CD4-positive, alpha-beta memory T cell (primary cell): ENCODE measurements at places on chromosomes 16 and 17.

DNA sequence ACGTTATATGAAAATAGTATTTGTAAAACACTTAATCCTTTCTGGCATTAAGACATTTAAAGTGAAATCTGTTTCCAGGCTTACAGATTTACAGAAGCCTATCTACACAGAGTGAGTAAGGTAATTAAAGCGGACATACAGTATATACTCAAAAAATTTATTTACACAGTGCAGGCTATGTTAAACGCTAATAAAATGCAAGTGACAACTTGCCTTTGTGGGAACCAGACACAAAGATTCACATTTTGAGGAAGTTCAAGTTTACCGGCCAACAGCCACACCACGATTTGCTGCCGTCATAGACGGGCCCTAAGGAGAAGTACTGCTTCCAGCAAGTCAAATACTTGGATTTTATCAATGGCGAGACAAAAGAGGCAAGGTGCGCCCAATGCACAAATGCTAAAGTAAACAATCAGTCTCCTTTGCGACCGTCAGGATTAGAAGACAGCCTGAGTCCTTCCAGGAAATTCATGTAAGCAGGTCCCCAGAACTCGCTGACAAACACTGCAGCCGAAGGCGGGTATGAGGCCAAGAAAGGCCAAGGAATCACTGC lies 801 bp downstream of the VPS35 start:
- peak overlapping the region; percentile 92 for H3K27ac ChIP-seq
- no peak for DNase-seq
- H3K27me3 ChIP-seq = no peaks in the 10 kb centered on the region
- no peaks in the 10 kb centered on the region for H3K36me3 ChIP-seq
- H3K4me3 ChIP-seq = peak overlapping the region; percentile 92

GRCh38 chr17:372157-373152 lies 19.8 kb upstream of the RPH3AL start:
- H3K4me3 ChIP-seq = no peak overlapping the region
- no peak overlapping the region for H3K27ac ChIP-seq
- DNase-seq = no peak
- no peaks in the 10 kb centered on the region for H3K27me3 ChIP-seq

- no peaks in the 10 kb centered on the region for H3K36me3 ChIP-seq
- H3K4me3 ChIP-seq = no peak overlapping the region
- DNase-seq = no peak
- H3K27ac ChIP-seq = no peak overlapping the region
- no peaks in the 10 kb centered on the region for H3K27me3 ChIP-seq
Observed at GRCh38 chr17:57966875-57967274, 11.7 kb upstream of the CUEDC1 start.

DNA sequence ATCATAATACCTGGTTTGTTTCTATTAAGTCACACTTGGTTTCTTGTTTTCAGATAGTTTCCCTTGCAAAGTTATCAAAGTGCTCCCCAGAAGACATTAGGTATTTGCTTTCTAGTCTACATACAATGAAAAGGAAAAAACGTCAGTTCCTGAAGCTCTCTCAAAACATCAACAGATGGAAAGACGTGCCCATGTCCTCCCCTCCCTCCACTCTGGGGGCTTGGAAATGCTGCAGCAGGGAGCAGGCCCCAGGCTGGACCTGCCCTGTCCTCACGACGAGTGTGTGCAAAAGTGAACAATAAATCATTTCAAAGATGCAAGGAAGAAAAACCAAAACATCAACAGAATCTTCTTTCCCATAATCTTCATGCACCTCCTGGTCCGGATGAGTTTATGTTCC lies 118.5 kb downstream of the USP22 start:
- H3K27ac ChIP-seq = no peak overlapping the region
- H3K4me3 ChIP-seq = no peak overlapping the region
- no peaks in the 10 kb centered on the region for H3K27me3 ChIP-seq
- no peaks in the 10 kb centered on the region for H3K4me1 ChIP-seq
- DNase-seq = no peak

DNA sequence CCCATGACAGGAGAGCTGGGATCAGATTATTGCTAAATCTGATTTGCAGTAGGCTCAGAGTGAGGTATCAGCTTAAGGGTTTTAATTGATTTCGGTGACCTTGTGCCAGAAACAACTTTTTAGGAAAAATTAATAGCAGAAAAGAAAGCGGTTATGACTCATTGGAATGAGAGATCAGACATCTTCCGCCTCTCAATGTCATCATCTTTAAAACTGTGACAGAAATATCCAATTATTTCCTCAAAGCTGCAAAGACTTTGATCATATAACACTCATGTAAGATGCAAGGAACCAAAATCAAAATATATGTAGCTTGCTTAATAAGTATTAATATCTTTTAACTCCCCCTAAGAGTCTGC lies 190.1 kb upstream of the FOXF1 start:
- no peaks in the 10 kb centered on the region for H3K4me1 ChIP-seq
- no peak for DNase-seq
- H3K27ac ChIP-seq = no peak overlapping the region
- H3K27me3 ChIP-seq = no peaks in the 10 kb centered on the region
- H3K36me3 ChIP-seq = no peaks in the 10 kb centered on the region
- H3K4me3 ChIP-seq = no peak overlapping the region

GRCh38 chr17:37026531-37026869 lies 77.7 kb downstream of the AATF start:
- peaks cover 8% of the 10 kb centered on the region for H3K4me1 ChIP-seq
- no peak overlapping the region for H3K4me3 ChIP-seq
- no peak overlapping the region for H3K27ac ChIP-seq
- peaks cover 15% of the 10 kb centered on the region for H3K36me3 ChIP-seq
- no peaks in the 10 kb centered on the region for H3K27me3 ChIP-seq
- DNase-seq = no peak

GRCh38 chr17:2689411-2690164 lies 22.0 kb downstream of the CLUH start:
- H3K27me3 ChIP-seq = no peaks in the 10 kb centered on the region
- no peak overlapping the region for H3K4me3 ChIP-seq
- H3K27ac ChIP-seq = no peak overlapping the region

- H3K27me3 ChIP-seq = no peaks in the 10 kb centered on the region
- H3K4me3 ChIP-seq = no peak overlapping the region
- DNase-seq = no peak
- H3K36me3 ChIP-seq = no peaks in the 10 kb centered on the region
- H3K27ac ChIP-seq = no peak overlapping the region
Observed at GRCh38 chr16:35747658-35748455, 2288.4 kb downstream of the TP53TG3F start.

DNA sequence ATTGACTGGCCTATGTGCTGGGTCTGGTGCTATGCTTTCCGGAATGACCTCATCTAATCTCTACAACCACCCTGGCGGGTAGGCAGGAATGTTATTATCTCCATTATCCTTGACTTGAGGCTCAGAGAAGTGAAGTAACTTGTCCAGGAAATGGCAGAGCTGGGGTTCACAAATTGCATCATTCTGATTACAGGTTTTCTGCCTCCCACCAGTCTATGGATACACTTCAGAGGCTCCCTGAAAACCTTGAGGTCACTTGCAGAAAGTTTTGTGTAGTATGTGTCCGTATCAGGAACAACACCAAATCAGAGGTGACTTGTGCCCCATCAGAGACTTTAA lies 19.1 kb downstream of the NOD2 start:
- no peak for DNase-seq
- H3K36me3 ChIP-seq = peaks cover 12% of the 10 kb centered on the region
- H3K4me3 ChIP-seq = no peak overlapping the region

DNA sequence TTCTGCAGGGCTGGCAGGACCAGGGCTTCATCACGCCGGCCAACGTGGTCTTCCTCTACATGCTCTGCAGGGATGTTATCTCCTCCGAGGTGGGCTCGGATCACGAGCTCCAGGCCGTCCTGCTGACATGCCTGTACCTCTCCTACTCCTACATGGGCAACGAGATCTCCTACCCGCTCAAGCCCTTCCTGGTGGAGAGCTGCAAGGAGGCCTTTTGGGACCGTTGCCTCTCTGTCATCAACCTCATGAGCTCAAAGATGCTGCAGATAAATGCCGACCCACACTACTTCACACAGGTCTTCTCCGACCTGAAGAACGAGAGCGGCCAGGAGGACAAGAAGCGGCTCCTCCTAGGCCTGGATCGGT lies 1.4 kb downstream of the CDK5R1 start:
- peak overlapping the region; percentile 70 for H3K4me3 ChIP-seq
- H3K36me3 ChIP-seq = no peaks in the 10 kb centered on the region

GRCh38 chr17:59149841-59150511 lies 5.0 kb downstream of the SKA2 start:
- H3K4me3 ChIP-seq = no peak overlapping the region
- no peak overlapping the region for H3K27ac ChIP-seq
- DNase-seq = no peak
- peaks cover 58% of the 10 kb centered on the region for H3K4me1 ChIP-seq
- H3K27me3 ChIP-seq = no peaks in the 10 kb centered on the region

DNA sequence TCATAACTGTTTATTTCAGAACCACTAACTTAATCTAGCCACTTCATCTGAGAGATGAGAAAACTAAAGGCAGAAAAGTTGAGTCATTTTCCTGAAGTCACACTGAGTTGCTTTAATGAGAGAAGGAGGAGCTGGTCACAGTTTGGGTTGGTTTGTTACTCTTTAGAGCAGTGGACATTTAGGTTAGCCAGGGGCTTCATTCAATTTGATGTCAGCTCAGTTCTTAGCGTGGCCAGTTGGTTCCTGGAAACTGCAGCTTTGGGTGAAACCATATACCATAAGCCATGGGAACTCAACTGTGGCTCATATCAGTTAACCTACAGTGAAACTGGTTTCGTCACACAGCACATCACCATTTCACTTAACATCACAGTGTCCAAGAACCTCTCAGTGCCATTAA lies 59.2 kb upstream of the ADORA2B start:
- no peak overlapping the region for H3K4me3 ChIP-seq
- no peak overlapping the region for H3K27ac ChIP-seq
- DNase-seq = no peak
- H3K4me1 ChIP-seq = peaks cover 4% of the 10 kb centered on the region
- H3K27me3 ChIP-seq = no peaks in the 10 kb centered on the region

DNA sequence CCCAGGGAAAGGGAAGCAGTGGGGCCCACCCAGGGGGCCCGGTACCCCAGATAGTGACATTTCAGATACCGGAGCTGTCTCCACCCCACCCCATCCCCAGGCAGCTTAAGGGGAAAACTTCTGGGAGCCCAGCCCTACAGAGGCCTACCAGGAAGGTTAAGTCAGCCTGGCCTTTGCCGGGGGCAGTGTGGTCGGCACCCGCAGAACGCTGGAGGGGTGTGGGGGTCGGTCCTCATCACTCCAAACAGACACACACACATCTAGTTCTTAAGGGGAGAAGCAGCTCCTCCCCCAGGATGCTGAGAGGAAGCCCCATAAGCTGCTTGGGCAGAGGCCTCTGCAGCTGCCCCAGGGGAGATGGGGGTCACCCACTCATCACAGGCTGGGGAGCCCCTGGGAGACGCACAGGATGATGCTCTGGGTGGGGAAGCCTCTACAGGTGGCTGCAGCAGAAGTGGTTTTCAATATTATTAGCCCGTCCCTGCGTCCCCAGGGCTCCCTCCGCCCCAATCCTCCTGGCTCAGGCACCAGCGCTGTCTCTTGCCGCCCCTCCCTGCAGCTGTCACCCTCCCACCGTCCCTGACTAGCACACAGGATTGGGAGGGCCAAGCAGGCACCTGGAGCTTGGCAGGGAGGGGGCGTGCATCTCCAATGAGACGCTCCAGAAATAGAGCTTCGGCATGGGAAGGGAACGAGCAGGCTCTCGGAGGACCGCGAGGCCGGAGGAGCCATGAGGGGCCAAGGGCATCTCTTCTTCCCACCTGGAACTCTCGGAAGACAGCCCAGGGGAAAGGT lies 1.4 kb upstream of the ABR start:
- H3K27ac ChIP-seq = no peak overlapping the region
- H3K4me3 ChIP-seq = no peak overlapping the region
- no peaks in the 10 kb centered on the region for H3K36me3 ChIP-seq
- peaks cover 10% of the 10 kb centered on the region for H3K4me1 ChIP-seq
- no peaks in the 10 kb centered on the region for H3K27me3 ChIP-seq
- no peak for DNase-seq

GRCh38 chr17:54891176-54891821 lies 9.4 kb upstream of the TOM1L1 start:
- H3K27ac ChIP-seq = no peak overlapping the region
- no peaks in the 10 kb centered on the region for H3K36me3 ChIP-seq
- H3K4me3 ChIP-seq = no peak overlapping the region
- H3K27me3 ChIP-seq = no peaks in the 10 kb centered on the region
- no peaks in the 10 kb centered on the region for H3K4me1 ChIP-seq

GRCh38 chr17:20935740-20936139 lies 107.1 kb downstream of the USP22 start:
- no peaks in the 10 kb centered on the region for H3K36me3 ChIP-seq
- DNase-seq = no peak
- no peaks in the 10 kb centered on the region for H3K4me1 ChIP-seq
- H3K27me3 ChIP-seq = no peaks in the 10 kb centered on the region

DNA sequence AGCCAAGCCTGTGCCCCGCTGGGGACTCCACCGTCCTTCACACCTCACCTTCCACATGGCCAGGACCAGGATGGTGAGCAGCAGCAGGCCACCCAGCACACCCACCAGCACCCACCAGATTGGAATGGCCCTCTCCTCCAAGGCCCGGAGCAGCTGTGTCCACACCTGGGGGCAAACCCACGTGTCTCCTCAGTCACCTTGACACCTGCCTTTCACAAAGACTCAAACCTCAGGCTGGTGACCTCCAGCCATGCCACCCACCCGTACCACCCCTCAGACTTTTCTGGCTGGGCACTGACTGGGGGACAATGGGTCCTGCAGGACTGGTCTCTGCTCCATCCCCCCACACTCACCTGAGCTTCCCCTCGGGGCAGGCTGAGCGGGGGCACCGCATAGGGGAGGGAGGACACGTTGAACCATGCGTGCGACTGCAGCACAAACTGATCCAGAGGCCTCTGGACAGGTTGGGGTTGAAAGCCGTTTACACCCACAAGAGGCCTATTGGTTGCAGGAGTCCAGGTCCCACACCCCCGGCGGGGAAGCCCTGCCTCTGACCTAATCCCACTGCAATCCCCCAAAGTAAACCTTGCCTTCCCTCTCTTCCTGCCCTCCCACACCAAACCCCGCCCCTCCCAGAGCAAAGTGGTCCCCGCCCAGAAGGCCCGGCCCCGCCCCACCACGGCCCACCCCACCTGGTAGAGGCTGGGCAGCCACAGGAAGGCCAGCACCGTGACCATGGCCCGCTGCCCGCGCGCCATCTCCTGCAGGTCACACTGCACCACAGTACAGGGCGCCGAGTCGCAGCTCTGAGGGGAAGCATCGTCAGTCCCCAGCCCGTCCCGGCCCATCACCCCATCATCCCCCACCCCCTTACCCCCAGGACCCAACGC lies 10.9 kb upstream of the FAM171A2 start:
- DNase-seq = no peak
- H3K4me1 ChIP-seq = no peaks in the 10 kb centered on the region
- no peaks in the 10 kb centered on the region for H3K27me3 ChIP-seq
- no peak overlapping the region for H3K27ac ChIP-seq
- H3K4me3 ChIP-seq = no peak overlapping the region
- H3K36me3 ChIP-seq = no peaks in the 10 kb centered on the region

GRCh38 chr16:1076801-1077576 lies 4.4 kb downstream of the SSTR5 start:
- no peaks in the 10 kb centered on the region for H3K36me3 ChIP-seq
- DNase-seq = no peak
- H3K27me3 ChIP-seq = no peaks in the 10 kb centered on the region
- H3K4me1 ChIP-seq = no peaks in the 10 kb centered on the region
- H3K4me3 ChIP-seq = no peak overlapping the region
